Kidney (tissue), 22 donors: ENCODE measurements at places on chromosomes 5 and 9. TPM values are rescaled to one million over a fixed set of nuclear protein-coding genes. Genes with fewer than 3 reads are reported as not detected.

DNA sequence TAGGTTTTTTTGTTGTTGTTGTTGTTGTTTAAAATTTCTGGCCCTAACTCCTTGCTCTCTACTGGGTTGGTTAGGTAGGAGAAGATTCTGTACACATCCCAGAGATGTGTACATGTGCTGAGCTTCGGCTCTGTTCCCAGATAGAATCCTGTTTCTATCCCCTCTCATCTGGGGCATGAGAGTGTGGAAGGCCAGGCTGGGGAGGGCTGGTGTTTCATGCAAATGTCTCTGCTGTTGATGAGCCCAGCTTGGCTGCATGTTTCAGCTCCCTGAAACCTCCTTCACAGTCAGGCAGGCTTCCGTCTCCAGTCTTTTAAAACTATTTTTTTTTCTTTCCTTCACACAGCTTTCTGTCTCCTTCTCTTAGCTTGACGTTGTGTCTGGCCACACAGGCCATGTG is 526.9 kb upstream of the KLF4 start:
- no peak for DNase-seq

DNA sequence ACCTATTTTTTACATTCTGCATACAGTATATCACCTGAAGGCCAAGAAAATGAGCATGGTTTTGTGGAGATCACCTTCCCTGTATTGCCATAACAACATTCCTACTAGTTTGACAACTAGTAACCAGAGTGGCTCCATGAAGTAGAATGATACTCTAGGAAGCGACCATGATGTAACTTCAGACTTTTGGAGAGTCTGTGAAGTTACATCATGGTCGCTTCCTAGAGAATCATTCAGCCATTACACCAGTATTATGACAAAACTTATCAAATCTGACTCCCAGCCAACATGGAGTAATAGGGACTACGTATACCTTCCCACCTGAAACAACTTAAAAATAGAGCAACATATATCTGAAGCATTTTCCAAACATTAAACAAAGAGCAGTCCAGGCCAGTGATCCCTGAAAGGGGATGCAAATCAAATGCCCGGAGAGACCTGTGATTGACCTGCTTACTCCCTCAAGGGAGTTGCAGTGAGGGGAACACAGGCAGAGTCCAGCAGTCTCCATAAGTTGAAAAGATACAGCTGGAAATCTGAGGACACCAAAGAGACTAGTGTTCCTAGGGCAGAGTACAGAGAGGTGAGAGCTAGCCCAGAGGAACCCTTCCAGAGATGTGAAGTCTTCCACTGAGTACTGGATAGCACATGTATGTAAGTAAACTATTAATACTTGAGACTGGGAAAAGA is 7.8 kb downstream of the ECM2 start:
- DNase-seq, result peak; percentile 76

DNA sequence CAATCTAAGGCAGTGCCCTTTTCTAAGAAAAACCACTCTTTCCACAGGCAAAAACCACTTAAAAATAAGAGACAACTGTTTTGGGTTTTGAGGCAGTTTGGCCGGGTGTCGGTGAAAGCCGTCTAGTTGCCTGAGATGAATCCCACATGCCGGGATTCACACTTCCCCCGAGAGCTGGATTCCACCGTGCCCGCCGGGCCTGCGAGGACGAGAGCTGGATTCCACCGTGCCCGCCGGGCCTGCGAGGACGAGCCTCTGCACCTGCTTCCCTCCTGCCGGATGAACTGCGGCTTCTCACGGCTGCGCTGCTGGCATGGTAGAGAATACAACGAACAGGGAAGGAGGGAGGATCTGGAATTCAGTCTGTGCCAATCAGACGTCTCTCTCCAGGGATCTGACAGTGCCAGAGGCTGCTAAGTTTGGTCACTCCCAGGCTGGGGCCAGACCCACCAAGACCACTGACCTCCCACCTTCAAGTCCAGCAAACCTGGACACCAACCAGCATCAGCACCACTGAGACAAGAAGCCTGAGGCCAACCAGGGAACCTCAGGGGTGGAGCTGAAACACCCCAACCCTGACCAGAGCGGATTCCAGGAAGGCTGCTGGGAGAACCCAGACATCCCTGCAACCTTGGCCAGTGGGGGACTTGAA is 23.0 kb downstream of the VAV2 start:
- DNase-seq, result peak; percentile 45

GRCh38 chr5:55096861-55097260 is 5.6 kb upstream of the GZMA start:
- DNase-seq, result no peak

GRCh38 chr5:14513266-14513665 is 68.3 kb upstream of the OTULINL start:
- DNase-seq, result no peak

GRCh38 chr5:115433918-115434317 is 110.7 kb downstream of the FEM1C start:
- no peak for DNase-seq

DNA sequence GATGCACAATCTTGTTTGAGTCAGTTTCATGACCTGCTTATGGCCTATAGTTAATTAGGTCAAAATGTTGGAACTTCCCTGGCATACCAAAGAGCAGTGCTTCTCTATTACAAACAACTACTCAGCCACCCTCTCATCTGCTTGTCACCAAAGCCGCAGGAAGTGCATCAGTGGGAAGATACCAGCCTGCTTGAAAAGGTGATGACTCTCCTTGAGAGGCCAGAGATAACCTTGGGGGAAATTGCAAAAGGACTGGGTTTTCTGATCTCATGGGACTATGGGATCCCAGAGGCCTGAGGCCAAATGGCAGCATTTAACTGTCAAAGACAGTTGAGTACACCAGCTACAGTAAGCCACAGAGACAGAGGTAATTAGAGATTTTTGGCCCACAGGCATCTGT is 69.9 kb downstream of the C9orf57 start:
- DNase-seq, result no peak

- no peak for DNase-seq
Measured at GRCh38 chr9:36970007-36970888, 63.8 kb downstream of the PAX5 start.

GRCh38 chr9:1709347-1709746 is 305.8 kb upstream of the SMARCA2 start:
- DNase-seq, result no peak

DNA sequence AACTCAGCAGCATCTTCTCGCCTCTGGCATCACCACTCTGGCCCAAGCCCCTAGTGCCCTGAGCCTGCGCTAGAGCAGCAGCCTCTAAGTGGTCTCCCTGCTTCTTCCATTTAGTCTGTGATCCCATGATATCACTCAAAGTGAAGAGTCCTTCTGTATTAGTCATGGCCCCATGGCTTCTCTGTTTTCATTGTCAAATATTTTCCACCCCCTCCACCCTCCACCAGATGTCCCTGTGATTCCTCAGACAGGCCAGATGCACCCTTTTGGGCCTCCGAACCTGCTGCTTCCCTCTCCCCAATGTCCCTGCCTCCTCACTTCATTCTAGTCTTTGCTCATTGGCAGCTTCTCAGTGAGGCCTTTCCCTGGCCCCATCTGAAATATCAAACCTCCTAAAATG is 299.2 kb downstream of the SPOCK1 start:
- DNase-seq, result no peak

GRCh38 chr5:178361657-178362445 is 129.2 kb upstream of the PHYKPL start:
- DNase-seq, result no peak

Gene CCNI2
- total RNA-seq, result 3.4 TPM

Gene HTR1A
- total RNA-seq, result not detected

Gene APC
- total RNA-seq, result 44.9 TPM
